CD4-positive, alpha-beta T cell treated with Interferon alpha-2 for 1 hour (primary cell): ENCODE measurements at places on chromosomes 4 and X.

GRCh38 chr4:70734168-70734954, 12.6 kb downstream of the RUFY3 start:
- DNase-seq = peak; percentile 47

DNA sequence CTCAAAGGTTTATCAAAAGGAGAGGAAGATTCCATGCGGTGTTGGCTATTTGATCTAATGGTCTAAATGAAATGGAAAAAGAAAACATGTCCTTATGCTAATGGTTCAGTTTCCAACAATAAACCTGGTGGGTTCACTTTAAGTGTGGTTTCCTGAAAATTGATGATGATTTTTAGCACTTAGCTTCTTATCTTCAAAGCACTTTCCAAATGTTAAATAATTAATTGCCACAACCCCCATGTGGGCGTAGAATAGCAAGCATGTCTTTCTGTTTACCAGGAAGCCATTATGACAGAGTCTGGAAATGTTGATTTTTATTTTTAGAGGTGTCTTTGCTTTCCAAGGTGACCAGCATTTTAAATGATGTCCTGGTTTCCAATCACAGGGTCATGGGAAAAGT, 134.8 kb upstream of the SLC4A4 start:
- DNase-seq = no peak

DNA sequence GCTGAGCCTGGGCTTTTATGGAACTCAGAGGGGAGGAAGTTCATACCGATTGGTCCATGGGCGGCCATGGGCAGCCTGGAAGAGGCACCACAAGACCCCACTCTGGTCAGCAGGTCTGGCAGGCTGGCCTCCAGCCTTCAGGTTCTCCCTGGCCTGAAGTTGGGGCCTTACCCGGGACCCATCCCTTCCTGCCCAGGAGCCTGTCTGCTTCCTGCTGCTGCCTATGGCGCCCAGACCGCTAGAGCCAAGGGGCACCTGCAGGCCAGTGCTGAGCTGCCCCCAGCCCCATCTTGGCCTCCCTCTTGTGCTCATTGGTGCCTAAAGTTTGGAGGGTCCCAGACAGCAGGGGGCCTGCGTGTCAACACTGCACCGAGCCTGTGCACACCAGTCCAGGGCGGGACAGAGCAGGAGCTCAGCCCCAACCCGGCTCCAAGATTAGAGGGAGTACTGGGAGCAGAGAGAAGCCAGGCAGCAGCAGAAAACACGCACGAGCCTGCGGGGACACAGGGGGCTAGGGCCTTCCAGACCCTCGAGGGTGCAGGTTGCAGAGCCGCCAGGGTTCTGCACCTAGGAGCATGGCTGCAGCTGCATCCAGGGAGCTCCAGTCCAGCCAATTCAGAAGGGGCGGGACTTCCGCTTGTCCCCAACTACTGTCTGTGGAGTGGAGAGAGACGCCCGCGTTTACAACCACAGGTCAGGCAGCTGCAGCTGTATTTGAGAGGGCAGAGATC, 30.7 kb upstream of the ZNF280C start:
- no peak for DNase-seq

GRCh38 chr4:91345632-91346031, 958.1 kb upstream of the GRID2 start:
- no peak for DNase-seq

GRCh38 chr4:94724016-94724790, 33.6 kb upstream of the BMPR1B start:
- no peak for DNase-seq

GRCh38 chrX:41033299-41033698, 51.9 kb upstream of the USP9X start:
- no peak for DNase-seq

GRCh38 chrX:45537936-45538335, 337.3 kb upstream of the DIPK2B start:
- no peak for DNase-seq

DNA sequence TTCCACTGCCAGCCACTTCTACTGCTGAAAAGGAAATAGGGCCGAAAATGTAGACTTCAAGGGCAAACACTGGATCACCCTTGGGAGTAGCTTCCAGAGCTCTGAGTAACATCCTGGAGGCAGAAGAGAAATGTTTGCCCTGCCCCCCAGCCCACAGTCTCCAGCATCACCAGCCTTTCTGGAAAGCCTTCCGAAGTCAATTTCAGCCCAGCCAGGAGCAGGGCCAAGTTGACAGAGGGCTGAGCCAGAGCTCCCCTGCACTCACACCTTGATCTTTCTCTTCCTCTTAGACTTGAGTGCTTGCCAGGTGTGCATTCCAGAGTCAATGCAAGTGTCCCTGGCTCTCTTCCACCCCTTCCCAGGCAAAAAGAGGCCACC, 35.2 kb downstream of the SLC25A5 start:
- no peak for DNase-seq

- no peak for DNase-seq
Measured at GRCh38 chr4:16705341-16705740, 193.1 kb downstream of the LDB2 start.

DNA sequence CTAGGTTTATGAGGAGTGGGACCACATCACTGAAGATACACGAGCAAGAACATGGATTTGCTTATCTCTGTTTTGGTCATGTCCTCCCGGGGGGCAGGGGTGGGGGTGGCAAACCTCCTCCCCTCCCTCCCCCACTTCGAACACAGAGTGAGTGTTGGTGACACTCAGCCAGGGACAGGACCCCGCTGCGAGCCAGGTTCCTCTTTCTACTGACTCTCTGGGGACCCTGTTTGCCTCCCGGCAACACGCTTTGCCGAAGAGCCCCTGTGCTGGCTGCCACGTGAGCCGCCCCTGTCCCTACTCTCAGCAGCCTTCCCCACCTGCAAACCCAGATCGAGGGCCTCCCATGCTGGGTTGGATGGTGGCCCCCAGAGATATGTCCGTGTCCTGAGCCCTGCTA, 34.7 kb downstream of the P2RY8 start:
- DNase-seq = peak; percentile 79

DNA sequence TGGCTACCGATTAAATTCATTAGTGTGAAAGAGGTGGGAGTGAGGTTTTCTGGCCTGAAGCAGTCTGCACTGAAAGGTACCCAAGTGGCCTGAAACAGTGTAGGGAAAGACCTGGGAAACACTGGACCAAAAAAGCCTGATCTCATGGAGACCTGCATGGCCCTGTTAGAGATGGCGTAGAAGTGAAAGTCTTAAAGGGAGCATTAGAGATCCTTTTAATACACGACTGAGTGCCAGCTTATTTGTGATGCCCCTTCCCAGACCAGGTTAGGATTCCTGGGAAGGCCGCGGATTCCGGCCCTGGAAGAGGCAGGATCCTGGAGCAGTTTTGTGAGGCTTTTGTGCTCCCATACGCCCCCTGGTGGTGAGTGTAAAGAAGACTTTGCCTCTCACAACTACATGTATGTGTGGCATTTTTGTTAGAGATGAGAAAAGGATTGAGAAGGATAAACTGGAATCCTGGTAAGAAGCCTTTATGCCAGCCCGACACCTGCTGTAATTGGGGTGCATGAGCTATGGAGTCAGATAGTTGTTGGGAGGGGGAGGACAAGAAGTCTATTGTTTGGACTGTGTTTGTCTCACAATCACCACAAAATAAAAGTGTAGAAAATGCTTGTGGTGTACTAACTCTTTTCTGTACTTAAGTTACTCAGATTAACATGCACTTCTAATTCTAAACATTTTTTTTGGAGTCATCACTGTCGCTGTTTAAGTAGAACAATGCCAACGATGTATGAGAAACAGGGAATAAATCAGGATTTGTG, 54.0 kb downstream of the JADE1 start:
- peak; percentile 69 for DNase-seq

- no peak for DNase-seq
Measured at GRCh38 chr4:13865871-13866669, 238.5 kb upstream of the BOD1L1 start.

DNA sequence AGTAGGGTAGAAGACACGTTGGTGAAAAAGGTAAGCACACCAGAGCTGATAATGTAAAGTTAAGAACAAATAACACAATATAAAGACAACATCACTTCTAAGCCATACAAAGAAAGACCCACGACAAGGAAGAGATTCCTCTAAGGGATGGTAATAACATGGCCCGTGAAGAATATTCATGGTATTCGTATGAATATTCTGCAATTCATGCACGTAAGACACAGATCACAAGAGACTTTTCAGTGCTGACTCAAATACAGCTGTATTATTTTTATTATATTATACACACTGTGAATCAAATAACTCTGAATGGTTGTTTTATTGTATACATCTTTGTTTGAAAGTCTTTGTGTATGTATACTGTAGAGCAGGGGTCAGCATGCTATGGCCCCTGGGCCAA, 29.5 kb upstream of the ZCCHC13 start:
- no peak for DNase-seq

- DNase-seq = no peak
Measured at GRCh38 chr4:138804711-138805110, 210.9 kb upstream of the NOCT start.

DNA sequence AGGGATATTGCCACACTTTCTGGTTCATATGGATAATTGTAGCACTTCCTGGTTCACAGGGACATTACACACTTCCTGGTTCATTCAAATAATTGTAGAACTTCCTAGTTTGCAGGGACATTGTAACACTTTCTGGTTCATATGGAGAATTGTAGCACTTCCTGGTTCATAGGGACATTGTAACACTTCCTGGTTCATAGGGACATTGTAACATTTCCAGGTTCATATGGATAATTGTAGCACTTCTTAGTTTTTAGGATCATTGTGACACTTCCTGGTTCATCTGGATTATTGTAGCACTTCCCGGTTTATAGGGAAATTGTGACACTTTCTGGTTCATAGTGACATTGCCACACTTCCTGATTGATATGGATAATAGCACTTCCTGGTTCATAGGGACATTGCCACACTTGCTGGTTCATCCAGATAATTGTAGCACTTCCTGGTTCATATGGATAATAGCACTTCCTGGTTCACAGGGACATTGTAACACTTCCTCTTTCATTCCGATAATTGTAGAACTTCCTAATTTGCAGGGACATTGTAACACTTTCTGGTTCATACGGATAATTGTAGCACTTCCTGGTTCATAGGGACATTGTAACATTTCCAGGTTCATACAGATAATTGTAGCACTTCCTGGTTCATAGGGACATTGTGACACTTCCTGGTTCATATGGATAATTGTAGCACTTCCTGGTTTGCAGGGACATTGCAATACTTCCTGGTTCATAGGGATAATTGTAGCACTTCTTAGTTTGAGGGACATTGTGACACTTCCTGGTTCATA, 59.2 kb upstream of the CD99 start:
- DNase-seq = peak; percentile 5

- no peak for DNase-seq
Measured at GRCh38 chr4:121177246-121178137, 13.4 kb upstream of the TNIP3 start.

DNA sequence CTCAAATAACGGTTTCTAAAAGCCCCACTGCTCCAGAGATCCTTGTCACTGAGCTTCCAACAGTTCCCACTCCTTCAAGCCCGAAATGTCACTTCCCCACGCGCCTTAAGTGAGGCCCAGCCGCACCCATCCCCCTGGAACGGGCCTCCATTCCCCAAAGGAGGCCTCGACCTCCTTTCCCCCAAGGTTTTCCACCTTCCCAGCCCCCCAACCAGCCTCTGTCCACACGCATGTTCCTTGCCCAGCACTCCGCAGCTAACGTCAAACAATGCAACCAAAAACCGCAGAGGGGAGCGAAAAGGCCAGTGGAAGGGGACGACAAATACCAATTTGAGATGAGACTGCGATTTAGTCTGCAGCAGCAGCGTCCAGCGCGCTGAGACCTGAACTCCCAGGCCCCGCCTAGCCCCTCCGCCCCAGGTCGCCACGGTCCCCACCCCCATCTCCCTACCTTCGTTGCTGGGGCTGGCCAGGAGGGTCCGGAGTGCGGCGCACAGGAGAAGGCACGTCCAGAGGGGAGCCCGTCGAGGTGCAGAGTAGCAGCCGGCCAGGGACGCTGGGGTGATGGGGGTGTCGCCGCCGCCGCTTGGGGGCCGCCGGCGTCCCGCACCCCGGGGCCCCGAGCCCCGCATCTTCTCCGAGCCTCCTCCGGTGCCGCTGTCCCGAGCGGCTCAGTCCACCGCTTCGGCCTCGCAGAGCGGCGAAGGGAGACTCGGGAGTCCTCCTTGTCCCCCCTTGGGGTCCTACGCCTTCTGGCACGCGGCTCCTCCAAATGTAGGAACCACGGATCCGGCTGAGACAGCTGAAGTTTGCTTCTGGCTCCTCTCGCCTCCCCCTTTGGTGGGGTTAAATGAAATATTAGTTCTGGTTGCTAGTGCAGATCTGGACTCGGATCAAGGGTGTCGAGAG, 924 bp downstream of the EPHA5 start:
- DNase-seq = no peak

DNA sequence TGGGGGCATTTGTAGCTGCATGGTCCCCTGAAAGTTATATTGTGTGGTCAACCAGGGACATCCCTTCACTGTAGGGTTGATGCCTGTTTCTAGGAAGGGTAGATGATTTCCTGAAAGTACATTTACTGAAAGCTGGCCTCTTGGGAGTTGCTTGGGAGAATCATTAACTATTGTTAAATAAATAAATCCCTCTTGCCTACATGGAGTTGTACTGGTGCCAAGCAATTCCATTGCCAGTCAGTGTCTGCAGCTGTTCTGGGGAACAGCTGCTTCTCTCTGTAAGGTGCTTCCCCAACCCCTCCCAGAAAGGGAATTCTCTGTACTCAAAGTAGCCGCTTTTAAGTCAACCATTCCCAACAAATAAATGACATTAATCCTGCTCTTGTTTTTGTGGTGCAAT, 51.1 kb downstream of the C4orf51 start:
- no peak for DNase-seq

- no peak for DNase-seq
Measured at GRCh38 chr4:152690706-152691651, 11.2 kb upstream of the TMEM154 start.
